ENCODE measurements at places on chromosomes 11 and 22. TPM values are rescaled to one million over a fixed set of nuclear protein-coding genes. Genes with fewer than 3 reads are reported as not detected.

DNA sequence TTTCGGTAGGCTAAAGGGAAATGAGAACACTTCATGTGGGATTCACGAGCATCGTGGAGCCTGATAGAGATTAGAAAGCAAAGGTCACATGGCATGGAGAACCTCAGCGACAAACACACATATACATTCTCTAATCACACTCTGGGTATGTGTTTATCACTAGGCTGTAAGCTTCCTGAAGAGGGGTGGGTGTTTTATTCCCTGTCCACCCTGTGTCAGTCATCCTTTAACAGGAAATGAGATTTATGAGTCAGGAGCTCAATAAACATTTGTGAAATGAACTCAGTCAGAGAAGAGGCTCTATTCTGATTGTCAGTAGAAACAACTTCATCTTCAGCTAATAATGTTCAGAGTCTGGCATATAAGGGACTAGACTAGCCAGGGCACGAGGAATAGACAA lies 71.7 kb upstream of the EIF3M start:
- no peak overlapping the region for H3K4me3 ChIP-seq
- no peaks in the 10 kb centered on the region for H3K36me3 ChIP-seq
- no peaks in the 10 kb centered on the region for H3K4me1 ChIP-seq
- H3K27ac ChIP-seq: no peak overlapping the region
- no peak for DNase-seq
- H3K27me3 ChIP-seq: no peaks in the 10 kb centered on the region

DNA sequence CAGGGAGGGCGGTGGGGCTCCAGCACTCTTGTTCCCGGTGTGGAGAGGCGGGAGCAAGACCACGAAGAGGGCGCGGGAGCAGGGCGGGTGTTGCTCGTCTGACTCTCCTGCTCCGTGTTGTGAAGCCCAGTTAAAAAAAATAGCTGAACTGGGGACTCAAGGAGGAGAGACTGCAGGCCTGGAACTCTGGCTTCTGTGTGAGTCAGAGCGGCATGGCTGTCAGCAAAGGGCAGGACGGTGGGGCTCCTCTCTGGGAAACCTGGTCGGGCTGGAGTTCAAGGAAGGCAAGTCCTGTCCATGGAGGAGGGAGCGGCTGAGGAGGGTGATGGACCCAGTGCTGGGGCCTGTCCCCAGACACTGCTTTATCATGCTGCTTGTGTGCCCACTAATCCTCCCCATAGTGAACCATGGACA lies 152.3 kb downstream of the FEZ1 start:
- no peak overlapping the region for H3K27ac ChIP-seq
- no peak for DNase-seq
- no peaks in the 10 kb centered on the region for H3K36me3 ChIP-seq
- H3K27me3 ChIP-seq: no peaks in the 10 kb centered on the region
- no peaks in the 10 kb centered on the region for H3K4me1 ChIP-seq
- H3K4me3 ChIP-seq: no peak overlapping the region

DNA sequence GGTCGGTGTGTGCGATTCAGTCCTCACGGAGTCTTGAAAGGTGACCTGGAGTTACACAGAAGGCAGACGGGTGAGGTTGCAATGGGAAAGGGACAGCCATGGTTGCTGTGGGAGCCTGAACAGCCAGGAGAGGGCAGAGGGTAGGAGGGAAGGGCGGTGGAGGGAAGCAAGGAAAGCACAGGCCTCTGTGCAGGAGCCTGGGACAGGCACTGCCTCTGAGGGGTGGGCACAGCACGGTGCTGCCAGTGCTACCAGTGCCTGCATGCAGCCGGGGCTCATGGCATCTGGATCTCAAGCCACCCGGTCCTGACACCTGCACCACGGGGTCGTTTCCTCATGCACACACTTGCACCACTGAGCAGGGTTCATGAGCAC lies 401.0 kb downstream of the TBC1D22A start:
- H3K4me1 ChIP-seq: no peaks in the 10 kb centered on the region
- H3K27me3 ChIP-seq: no peaks in the 10 kb centered on the region
- H3K36me3 ChIP-seq: peaks cover 10% of the 10 kb centered on the region
- no peak for DNase-seq
- H3K27ac ChIP-seq: no peak overlapping the region

DNA sequence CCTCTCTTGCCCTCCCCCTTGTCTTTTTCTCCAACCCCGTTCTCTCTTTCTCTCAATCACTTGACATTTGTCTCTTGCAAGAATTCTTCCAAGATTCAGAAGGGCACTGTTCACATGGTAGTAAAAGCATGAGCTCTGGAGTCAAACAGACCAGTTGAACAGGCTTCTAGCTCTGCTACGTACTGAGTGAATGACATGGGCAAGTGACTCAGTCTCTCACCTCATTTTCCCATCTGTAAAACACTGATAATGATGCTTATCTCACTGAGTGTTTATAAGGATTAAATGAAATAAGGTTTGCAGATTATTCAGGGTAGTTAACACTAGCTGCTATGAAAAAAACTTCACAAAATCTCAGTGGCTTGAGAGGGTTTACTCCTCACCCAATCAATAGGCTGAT lies 5.9 kb upstream of the IL10RA start:
- H3K27me3 ChIP-seq: no peaks in the 10 kb centered on the region
- H3K4me1 ChIP-seq: peaks cover 10% of the 10 kb centered on the region
- H3K4me3 ChIP-seq: no peak overlapping the region
- no peak overlapping the region for H3K27ac ChIP-seq

Gene TPBGL
- total RNA-seq: 0.59 TPM

Gene KCNJ4
- total RNA-seq: not detected

DNA sequence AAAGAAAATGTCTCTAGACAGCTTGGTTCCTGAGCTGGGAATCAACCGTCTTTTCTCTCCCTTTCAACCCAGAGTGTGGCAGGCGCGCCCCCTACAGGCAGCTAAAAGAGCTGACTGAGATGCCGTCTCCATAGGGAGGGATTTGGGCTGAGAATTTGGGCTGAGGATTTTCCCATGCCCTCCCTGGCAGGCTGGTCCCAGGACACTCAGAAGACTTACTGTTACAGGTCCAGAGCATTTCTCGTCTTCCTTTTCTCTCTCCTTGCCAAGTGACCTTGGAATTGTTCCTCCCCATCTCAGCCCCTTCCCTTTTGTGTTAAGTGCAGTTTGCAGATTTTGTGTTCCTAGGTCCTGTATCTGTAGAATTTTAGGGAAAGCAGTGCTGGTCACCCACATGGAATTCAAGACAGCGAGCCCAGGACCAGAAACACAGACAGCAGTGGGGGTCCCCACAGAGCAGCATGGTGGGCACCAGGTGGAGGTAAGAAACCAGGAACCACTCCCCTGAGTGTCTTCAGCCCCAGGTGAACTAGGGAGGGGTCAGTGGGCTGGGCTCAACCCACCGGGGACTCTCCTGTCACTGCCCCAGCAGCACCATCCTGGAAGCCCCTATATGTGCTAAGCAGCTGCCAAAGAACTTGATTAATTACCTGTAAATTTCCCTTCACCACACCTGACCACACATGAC lies 9.9 kb upstream of the IGLL5 start:
- no peaks in the 10 kb centered on the region for H3K27me3 ChIP-seq
- no peak overlapping the region for H3K27ac ChIP-seq
- no peaks in the 10 kb centered on the region for H3K36me3 ChIP-seq
- no peak overlapping the region for H3K4me3 ChIP-seq
- peak; percentile 76 for DNase-seq
- H3K4me1 ChIP-seq: no peaks in the 10 kb centered on the region

DNA sequence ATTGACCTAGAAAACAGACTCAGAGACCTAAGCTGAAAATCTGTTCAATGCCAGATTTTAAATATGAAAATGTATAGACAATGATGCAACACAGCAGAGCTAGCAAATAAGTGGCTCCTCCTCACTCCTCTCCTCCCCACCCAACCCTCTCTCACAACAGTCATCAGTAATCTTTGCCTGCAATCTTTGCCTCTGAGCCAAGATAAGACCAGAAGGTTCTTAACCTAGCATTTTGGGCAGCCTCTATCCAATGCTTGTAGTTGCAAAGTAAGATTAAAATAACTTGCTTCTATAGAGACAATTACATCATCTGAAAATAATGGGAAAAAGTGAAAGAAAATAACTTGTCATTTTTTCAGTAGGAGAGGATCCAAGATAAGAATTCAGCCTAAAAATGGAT lies 117.3 kb downstream of the PARVA start:
- H3K36me3 ChIP-seq: no peaks in the 10 kb centered on the region
- no peak for DNase-seq
- peaks cover 6% of the 10 kb centered on the region for H3K27me3 ChIP-seq
- H3K4me1 ChIP-seq: no peaks in the 10 kb centered on the region
